Mesothelial cell of epicardium (in vitro differentiated cells): ENCODE measurements at places on chromosomes 1 and 21. TPM values are rescaled to one million over a fixed set of nuclear protein-coding genes. Genes with fewer than 3 reads are reported as not detected.
A peak's percentile ranks its signal among the peaks of the same experiment; 100 is the strongest.

GRCh38 chr1:161021165-161021969, 415 bp upstream of the F11R start:
- peak; percentile 89 for DNase-seq

The LCE2B gene
- total RNA-seq, result not detected in 3 replicates

DNA sequence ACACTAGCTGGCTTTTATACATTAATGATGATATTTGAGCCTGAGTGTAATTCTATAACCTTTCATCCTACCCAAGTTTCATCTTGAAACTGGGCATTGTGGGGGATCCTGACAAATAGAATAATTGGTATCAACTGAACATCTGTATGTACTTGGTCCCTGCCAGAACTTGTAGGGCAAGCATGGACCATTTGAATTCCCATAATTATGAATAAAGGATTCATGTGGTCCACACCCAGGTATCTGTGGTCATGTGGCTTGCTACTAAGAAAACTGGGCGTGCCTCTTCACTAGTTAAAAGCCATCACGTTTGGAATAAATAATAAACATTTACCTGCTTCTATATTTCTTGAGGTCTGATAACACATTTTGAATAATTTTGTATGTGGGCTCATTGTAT, 20.6 kb upstream of the VTCN1 start:
- DNase-seq, result no peak

- DNase-seq, result no peak
Observed at GRCh38 chr1:43241413-43241836, 28.4 kb upstream of the TMEM125 start.

The KCNJ15 gene
- 0.70 to 1.9 TPM (median 1.1 TPM) in 3 replicates for total RNA-seq

- peak; percentile 82 for DNase-seq
Observed at GRCh38 chr1:177181631-177182291, 11.0 kb downstream of the BRINP2 start.

- DNase-seq, result no peak
Observed at GRCh38 chr1:212291505-212292134, 6.4 kb downstream of the PPP2R5A start.

GRCh38 chr1:206705726-206706297, 21.1 kb downstream of the MAPKAPK2 start:
- no peak for DNase-seq

The OXCT2 gene
- 0.20 to 0.65 TPM (median 0.22 TPM) in 3 replicates for total RNA-seq

The ANKRD34A gene
- total RNA-seq, result 0.86 to 1.9 TPM (median 0.94 TPM) in 3 replicates

DNA sequence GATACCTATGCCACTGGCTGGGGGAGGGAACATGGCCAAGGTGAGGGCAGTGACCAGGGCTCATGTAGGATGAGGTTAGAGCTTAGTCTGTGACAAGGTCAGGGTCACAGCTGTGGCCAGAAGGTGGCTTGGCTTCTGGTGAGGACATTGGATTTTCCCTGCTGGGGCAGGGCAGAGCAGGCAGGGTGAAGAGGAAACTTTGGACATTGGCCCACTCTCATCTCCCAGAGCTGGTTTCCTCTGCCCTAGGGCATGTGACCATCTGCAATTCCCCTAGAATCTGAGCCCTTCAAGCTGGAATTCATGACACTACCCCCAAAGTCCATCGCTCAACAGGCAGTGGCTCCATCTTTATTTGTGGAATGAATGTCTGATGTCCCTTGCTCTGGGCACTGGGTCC, 5.3 kb downstream of the DMBX1 start:
- no peak for DNase-seq

DNA sequence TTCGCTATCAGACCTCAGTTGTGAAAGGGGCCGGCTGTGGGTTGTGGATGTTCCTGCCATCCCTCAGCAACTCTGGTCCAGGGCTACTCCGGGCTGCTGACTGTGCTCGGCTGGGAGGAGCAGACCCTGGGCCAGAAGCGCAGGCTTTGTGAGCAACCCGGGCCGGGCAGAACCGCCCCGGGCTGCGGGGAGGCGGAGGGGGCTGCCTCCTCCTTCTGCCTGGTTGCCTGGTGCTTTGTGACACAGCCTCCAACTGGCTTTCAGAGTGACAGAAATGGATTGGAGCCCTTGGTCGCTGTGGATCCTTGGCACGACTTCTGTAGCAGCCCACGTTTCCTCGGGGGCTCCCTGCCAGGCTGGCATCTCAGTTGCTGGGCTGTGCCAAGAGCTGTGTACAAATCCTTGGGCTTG, 10.0 kb downstream of the DRAXIN start:
- no peak for DNase-seq

DNA sequence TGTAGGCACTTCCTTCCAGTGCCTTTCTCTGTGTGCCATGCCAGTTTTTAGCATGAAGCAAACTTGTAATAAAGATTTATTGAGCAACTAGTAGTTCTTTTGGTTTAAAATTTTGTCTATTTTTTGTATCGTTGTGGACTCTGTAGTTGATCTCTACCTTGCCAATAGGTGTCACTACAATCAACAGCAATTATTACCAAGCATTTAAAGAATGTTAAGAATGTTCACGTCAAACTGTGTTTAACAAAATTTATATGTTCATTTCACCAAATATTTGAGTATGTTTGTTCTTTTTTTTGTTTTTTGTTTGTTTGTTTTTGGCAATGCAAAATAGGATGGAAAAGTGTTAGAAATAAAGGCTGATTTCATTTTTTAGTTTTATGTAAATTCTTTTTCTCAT, 208.1 kb downstream of the PATJ start:
- no peak for DNase-seq

DNA sequence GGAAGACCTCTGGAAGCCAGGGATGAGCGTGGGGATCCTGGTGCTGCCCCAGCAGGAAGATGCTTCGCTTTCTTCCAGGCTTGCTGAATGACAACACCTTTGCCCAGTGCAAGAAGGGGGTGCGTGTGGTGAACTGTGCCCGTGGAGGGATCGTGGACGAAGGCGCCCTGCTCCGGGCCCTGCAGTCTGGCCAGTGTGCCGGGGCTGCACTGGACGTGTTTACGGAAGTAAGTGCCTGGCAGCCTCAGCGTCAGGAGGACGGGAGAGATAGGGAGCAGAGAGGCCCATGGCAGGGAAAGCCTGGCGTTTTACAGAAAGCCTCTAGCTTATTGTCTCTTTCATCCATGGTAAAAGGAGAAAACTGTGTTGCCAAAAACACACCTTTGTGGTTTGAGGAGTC, 23.5 kb downstream of the PHGDH start:
- no peak for DNase-seq

- peak; percentile 67 for DNase-seq
Observed at GRCh38 chr1:23019863-23020625, 776 bp downstream of the KDM1A start.

- DNase-seq, result no peak
Observed at GRCh38 chr1:150906329-150906728, 19.4 kb downstream of the CTXND2 start.

DNA sequence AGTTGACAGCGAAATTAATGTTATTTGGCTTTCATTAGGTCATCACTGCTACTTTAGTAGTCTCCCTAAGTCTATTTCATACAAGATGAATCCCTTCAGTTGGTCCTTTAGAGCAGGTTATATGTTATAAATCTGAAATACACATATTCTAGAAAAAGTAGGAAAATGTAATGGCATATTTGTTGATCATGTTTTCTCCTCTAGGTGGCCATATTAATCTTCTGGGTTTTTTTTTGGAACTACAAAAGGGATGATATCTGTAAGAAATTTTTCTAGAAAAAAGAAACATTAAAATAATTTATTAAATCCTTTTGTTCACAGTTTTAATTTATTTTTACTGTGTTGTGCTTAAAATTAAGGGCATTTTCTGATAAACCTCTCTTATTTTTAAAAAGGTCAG, 87.9 kb downstream of the SYT14 start:
- no peak for DNase-seq

DNA sequence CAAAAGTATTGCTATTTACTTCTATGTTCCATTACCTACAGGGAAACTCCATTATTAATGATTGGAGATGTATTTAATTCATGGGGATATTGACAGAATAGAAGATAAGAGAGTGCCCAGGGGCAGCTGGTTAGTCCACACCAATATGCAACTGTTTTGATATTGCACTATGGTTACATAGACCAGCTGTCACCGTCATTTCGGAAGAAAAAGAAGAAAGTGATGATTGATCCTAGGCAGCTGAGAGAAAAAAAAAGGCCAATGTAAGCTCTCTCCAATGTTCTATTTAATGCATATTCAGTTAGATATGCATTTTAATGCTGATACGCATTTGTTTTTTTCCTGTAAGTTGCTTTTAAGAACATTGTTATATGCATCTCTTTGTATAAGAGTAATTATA, 1367.2 kb downstream of the KCNT2 start:
- no peak for DNase-seq

GRCh38 chr1:38741341-38741740, 118.2 kb downstream of the RRAGC start:
- no peak for DNase-seq

DNA sequence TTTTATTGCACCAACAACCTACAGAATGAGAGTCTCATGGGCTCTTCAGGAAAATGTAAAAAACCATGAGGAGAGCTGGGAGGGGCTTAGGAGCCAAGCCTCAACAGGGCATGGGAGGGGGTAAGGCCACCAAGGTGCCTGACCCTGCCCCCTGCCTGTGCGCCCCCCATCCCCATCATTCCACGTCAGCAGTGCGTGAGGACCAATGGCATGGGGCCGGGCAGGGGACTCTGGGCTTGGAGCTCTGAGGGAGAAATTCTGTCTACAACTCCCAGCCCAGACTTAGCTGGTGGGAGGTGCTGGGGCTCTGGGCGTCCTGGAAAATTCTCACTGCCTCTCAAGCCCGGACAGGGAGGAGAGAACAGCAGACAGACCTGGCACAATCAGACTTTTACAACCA, 5.2 kb upstream of the CAMK2N1 start:
- DNase-seq, result no peak

GRCh38 chr1:5519366-5520135, 472.7 kb downstream of the NPHP4 start:
- no peak for DNase-seq

DNA sequence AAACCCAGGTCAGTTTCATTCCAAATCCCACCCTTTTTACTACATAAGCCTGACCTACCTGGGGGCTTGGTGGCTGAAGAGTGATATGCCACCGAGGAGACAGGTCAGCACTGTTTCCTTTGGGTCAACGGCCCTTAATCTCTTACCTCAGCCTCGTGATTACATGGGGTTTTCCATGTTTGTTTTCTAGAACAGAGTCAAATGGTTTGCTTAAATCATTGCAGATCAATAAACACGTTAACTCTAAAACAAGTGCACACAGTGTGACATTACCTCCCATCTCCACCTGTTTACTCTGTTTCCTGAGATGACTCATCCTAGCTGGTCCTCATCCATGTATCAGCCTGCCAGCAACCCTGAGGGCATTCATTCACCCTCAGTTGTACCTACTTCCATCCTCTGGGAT, 40.8 kb upstream of the TP53BP2 start:
- no peak for DNase-seq

The CCDC27 gene
- not detected in 3 replicates for total RNA-seq

GRCh38 chr21:35233756-35234155, 184.7 kb upstream of the RUNX1 start:
- DNase-seq, result no peak

DNA sequence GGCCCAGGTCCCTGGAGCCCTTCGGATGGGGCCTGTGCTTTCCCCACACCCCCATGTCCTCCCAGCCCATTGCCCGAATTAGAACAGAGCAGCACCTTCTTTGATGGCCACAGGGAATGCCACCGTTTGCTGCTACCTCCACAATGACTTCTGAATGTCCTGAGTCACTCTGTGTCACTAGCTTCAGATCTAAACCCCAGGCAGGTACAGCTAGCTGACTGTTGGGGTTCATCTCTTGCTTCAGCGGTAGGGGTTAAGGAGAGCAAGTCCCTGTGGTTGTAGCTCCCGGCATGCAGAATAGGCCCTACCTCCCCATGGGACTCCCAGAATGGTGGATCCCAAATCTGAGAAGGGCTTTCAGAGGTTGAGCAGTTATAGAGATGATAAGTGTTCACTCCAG, 291.1 kb upstream of the POU3F1 start:
- no peak for DNase-seq

- DNase-seq, result no peak
Observed at GRCh38 chr1:169186106-169186505, 79.6 kb downstream of the ATP1B1 start.

DNA sequence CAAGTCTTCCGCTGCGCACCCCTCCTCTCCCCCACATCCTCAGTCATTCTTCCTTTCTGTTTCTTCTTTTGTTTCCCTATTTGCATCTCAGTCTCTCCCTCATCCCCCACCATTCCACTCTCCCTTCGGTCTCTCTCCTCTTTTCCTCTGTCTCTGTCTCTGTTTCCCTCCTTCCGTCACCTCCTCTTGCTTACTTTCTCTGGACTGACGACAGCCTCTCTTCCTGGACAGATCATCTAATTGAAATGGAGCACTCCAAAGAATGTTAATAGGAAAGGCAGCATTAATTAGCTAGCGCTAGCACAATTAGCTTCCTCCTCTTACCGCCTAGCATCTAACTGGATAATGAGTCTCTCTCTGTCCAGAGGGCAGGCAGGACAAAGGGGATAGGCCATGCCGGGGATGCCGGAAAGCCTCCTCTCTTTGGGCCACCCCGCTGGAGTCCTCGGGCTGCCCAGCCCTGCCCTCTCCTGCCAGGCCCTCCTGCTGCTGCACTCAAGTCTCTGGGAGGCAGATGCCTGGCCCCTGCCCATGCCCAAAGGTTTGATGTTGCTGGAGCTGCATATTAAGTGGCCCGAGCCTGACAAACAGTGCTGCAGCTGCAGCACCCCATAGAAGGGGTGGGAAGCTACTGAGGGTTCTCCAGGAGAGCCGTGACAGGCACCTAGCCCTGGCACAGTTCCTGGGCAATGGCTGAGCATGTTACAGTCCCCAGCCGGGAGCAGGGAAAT, 20.8 kb downstream of the DISP3 start:
- no peak for DNase-seq

DNA sequence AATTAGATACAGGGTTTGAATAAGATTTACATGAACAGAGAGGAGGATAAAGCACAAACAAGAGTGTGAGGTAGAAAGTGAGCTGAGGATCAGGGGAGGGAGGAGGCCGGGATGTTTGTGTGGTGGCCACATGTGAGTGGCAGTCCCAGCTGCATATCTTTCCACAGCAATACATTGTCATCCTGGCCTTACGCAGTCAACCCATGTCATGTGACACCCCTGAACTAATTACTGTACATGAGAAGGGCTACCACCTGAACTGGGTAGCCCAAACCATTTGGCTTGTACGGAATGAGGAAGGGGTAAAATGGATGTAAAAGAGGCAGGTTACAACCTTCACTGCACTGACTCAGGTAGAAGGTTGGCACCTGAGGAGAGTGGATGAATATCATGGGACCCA, 4.2 kb downstream of the SLAMF7 start:
- DNase-seq, result no peak
